ENCODE measurements at places on chromosomes 16 and 17. TPM values are rescaled to one million over a fixed set of nuclear protein-coding genes. Genes with fewer than 3 reads are reported as not detected.

Gene CHRNE
- 2.8 TPM for total RNA-seq

Gene REXO5
- total RNA-seq = 3.0 TPM

Gene CPPED1
- 6.7 TPM for total RNA-seq

Gene C17orf107
- total RNA-seq = 9.9 TPM

Gene CCL23
- total RNA-seq = not detected

Gene SLC13A5
- not detected for total RNA-seq

Gene CBX1
- 34.4 TPM for total RNA-seq

Gene SPATA32
- total RNA-seq = not detected

Gene KRT23
- total RNA-seq = not detected

Gene KRT39
- total RNA-seq = not detected

Gene IL17C
- total RNA-seq = not detected

Gene ITGB3
- 38.3 TPM for total RNA-seq

Gene RNF135
- 11.2 TPM for total RNA-seq

Gene EPN3
- not detected for total RNA-seq

Gene DRC3
- total RNA-seq = 1.2 TPM

Gene ODAD4
- total RNA-seq = 0.72 TPM

Gene ANKRD13B
- total RNA-seq = 8.9 TPM

Gene ARHGAP44
- total RNA-seq = 1.7 TPM

Gene KRTAP9-8
- not detected for total RNA-seq

Gene TP53TG3F
- total RNA-seq = not detected

Gene KRTAP4-12
- not detected for total RNA-seq

Gene KREMEN2
- not detected for total RNA-seq

Gene GINS2
- total RNA-seq = 1.2 TPM

Gene TEX14
- 0.03 TPM for total RNA-seq

Gene MYH1
- not detected for total RNA-seq

Measured in smooth muscle cell of the pulmonary artery (primary cell).